ENCODE measurements at places on chromosomes 16 and 17.

DNA sequence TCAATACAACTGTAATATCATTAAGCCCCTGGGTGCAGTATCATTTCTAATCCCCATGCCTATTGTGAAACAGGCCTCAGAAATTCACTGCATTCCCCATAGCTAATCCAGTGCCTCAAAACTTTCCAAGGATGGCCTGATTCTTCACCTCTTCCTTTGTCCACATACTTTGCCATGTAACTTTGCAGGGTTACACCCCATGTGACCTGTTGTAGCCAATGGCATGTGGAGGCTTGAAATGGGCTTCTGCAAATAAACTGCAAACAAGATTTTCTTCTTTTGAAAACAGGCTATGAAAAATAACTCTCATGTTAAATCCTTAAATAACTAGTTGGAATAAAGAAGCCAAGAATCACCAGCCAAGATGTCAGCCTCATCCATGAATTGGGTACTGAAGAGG is 35.9 kb downstream of the ABCA10 start:
- no peak for DNase-seq

DNA sequence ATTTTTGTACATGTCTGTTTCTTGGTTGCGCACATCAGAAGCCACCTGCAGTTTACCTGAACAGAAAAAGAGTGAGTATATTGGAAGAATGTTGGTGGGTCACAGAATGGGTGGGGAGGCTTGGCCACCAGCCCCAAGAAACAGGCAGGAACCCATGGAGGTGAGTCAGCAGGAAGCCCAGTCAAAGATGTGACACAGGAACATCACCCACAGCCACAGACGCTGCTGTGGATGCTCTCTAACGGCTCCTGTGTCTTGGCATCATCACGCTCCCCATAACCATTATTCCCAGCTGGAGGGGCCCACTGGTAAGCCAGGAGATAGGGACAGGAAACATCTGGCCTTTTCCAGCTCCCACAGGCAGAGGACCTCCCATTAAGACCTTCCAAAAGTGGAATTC is 94.0 kb upstream of the WSB1 start:
- DNase-seq, result no peak

DNA sequence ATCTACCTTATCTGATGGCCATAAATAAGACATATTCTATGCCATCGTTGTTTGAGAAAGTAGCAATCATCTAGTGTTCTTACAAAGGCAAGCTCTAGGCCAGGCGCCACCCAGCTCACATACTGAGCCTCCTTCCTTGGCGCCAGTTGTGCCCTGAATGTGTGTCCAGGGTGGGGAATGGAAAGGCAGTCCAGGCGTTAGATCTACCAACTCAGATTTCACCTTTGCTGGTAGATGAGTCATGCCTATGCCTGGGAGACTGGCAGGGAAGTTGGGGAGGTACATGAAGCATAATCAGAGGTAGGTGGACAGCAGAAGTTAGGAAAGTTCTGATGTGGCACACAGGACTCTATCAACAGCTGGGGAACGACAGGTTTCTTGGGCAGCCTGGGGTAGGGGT is 23.6 kb downstream of the SDR42E1 start:
- no peak for DNase-seq

GRCh38 chr17:49497148-49498028 is 2.3 kb downstream of the NGFR start:
- DNase-seq, result peak; percentile 91

DNA sequence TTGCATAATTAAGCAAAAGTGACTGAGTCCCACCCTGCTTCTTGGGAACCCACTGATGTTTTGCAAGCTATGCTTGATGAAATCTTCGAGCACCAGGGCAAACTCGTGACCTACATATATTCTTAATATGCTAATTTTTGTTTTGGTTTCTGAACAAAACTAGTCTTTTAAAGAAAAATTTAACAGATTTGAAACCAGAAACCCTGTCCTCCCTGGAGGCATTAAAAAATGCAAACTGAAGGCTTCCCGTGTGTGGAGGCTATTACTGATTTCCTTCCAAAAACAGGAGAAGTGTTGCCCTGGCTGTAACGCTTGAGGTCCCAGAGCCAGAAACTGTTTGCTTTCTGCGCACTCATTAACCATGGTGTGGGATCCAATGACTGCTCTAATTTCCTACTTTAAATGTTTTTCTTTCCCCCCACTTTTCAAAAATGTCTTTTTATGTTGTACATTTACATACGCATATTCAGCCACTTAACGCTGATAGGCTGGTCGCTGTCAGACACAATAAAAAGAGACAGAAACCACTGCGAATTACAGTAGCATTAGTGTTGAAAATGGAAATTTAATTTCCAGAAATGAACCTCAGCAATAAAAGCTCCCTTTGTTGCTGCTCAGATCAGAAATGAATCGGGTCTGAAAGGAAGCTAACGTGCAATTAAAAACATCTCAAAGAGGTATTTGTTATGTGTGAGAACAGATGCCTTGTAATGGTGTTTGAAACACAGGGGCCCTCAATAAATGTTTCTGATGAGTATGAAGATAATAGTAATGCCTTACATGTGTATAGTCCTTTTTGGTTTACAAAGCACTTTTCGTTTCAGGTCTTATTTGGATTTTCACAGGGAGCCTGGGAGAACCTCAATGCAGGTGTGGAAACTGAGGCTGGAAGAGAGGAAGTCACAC is 39.9 kb upstream of the IRX6 start:
- no peak for DNase-seq

GRCh38 chr17:59388069-59388556 is 56.7 kb downstream of the YPEL2 start:
- DNase-seq, result no peak

- DNase-seq, result no peak
Measured at GRCh38 chr17:55450232-55450825, 28.7 kb upstream of the MMD start.

DNA sequence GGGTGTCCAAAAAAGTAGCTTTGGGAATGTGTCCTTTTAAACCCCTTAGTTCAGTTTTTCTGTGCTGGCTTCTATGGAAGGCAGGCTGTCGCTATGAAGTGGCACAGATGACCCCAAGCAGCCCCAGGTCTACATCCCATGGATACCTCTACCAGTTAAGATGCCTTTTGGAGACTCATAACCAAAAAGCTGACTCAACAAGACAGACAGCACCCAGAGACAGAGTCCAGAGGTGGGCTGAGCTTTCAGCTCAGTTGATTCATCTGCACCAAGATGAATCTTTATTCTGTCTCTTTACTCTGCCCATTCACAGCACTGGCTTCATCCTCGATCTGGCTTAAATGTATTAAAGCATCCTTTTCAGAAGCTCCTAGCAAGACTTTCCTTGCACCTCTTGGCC is 29.8 kb upstream of the RBBP6 start:
- DNase-seq, result no peak

DNA sequence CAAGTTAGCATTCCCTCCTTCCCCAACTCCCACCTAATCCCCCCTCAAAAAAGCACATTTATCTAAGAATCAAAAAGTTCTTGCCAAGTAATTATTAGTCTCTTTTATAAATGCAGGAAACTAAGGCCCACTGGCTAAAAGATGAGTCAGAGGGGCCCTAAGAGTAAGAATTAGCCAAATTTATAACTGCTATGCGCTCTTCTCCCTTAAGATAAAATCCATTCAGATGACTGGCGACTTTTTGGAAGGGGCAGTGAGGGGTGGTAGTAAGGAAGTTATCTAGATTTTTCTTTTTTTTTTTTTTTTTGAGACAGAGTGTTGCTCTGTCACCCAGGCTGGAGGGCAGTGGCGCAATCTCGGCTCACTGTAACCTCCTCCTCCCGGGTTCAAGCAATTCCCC is 17.1 kb downstream of the ZNF652 start:
- no peak for DNase-seq

DNA sequence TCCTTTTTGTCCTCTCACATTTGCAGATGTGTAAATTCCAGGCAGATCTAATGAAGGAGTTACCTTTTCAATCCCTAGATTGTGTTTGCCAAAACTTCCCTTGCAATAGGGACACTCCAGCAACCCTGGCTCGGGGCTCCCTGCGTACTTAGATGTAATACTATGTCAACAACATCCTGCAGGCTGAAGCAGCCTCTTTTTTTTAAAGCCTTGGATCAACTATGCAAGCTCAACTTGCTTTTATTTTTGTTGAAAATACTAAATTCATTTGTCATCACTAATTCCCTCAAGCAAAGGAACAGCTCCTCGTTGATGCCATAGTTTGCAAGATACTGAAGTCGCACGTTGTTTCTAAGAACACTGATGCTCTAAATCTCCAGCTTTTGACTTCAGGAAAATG is 59.1 kb downstream of the GRIN2A start:
- no peak for DNase-seq

- no peak for DNase-seq
Measured at GRCh38 chr17:27549251-27549893, 81.6 kb upstream of the LGALS9 start.

GRCh38 chr17:78359997-78360370 is at the start of gene SOCS3:
SOCS3 (minus strand) TSS chr17:78360077; CDS start chr17:78359095, 982 bp downstream.
- peak; percentile 98 for DNase-seq

DNA sequence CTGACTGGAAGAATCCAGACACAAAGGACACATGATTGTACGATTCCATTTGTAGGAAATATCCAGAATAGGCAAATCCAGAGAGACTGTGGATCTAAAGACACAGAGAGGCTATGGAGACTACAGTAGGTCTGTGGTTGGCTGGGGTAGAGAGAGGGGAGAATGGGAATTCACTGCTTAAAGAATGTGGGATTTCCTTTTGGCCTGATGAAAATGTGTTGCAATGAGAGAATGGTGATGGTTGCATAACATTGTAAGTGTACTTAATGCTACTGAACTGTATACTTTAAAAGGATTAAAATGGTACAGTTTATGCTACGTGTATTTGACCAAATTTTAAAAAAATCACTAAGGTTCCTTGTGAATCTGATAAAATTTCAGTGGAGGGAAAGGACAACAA is 62.1 kb downstream of the GPRC5B start:
- no peak for DNase-seq

GRCh38 chr17:44192750-44193149 is 6.0 kb downstream of the TMUB2 start:
- no peak for DNase-seq

DNA sequence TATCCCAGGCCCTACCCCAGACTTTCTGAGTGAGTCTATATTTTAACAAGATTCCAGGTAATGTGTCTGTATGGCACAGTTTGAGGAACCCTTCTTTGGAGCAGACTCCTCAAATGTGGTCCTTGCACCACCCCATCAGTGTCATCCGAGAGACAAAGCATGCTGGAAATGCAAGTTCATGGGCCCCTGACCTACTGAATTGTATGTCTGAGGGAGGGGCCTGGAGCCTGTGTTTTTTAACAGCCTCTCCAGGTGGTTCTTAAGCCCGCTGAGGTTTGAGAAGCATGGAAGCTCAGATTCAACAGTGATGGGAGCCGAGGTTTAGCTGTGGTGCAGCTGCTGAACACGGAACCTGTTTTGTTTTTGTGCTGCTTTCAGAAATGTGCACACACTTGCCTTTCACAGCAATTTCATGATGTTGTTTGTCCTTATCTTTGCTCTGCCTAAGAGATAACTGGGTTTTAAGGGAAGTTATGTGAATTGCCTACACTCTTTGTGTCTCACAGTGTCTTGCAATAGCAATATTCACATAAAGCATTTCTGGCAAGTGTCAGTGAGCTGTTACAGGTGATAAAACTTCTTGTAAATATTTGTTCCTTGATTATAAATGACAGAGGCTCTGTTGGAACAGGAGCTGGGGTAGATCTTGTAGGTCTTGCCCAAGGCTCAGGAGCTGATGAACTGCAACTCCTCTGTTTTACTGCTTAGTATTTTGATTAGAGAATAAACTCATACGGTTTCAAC is 32.0 kb upstream of the IL34 start:
- DNase-seq, result no peak

GRCh38 chr17:48219617-48220016 is 112.1 kb downstream of the SNX11 start:
- DNase-seq, result no peak

GRCh38 chr17:55420067-55420775 is 1.4 kb downstream of the MMD start:
- no peak for DNase-seq

DNA sequence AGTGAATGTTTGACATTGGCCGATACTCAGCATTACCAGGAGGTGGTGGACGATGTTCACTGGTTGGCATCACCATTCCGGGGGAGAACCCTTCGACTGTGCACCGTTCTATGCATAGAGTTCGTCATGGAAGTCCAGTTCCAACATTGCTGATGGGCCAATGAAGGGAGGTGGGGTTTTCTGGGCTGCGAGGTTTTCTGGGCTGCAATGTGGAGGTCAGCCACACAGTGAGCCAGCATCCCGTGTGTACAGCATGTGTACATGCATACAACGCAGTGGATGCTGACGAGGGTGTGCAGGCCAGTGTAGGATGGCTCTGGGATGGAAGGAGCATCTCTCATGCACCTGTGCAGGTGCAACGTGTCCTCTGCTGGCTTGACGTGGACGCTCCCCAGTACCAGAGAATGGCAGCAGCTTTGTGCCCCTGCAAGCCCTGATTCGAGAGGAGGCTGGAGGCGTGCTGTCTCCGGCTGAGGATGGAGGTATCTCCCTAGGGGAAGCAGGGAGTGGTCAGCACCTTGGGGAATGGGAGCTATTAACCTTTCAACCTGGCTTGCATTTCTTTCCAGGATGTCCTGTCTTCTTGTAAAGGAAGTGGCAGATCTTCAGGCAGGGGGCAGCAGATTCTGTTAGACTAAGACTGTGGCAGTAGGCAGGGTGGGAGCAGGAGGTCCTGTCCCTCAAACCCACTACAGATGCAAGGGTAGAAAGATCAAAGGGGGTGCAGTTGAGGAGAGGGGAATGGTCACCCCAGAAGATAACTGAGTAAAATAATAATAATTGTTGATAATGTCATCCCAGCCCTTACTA is 98.2 kb downstream of the CYLD start:
- no peak for DNase-seq

- DNase-seq, result peak; percentile 68
Measured at GRCh38 chr17:81722184-81723120, 10.4 kb downstream of the SLC25A10 start.

DNA sequence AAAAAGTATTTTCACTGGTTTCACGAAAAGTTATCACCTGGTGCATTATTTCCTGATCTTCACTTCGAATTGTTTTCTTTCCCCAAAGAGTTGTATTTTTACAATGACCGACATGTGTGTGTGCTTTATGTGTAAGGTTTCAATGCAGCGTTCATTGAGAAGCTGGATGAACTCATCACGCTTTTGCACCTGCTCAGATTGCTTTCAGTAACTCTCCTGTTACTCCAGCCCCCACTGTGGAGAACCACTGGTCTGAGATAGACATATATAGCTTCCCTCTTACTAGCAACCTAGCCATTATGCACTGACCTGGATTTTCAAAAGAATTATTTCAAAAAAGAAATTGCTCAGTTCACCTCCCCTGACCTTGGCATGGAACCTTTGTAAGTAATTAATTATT is 178.3 kb upstream of the CHMP6 start:
- DNase-seq, result no peak

DNA sequence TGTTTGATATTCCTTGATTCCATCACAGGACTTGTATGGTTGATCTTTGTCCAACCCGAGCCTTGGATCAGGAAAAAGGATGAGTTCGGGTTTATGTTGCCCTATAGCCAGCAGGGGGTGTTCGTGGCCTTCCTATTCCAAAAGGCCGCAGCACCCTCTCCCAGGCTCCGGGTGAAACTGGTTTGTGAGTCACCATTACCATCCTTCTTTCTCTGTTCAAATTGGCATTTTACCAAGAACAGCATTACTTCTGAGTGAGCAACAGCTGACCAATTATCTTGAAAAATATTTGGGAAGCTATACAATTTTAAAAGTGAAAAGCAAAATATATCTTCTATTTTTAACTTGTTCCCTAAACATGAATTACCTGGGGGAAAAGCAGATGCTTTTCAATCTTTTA is 24.3 kb upstream of the KRT20 start:
- peak; percentile 89 for DNase-seq

- DNase-seq, result peak; percentile 88
Measured at GRCh38 chr17:82781894-82782274, 30.0 kb downstream of the TBCD start.
